ENCODE measurements at places on chromosomes 5 and 9.

DNA sequence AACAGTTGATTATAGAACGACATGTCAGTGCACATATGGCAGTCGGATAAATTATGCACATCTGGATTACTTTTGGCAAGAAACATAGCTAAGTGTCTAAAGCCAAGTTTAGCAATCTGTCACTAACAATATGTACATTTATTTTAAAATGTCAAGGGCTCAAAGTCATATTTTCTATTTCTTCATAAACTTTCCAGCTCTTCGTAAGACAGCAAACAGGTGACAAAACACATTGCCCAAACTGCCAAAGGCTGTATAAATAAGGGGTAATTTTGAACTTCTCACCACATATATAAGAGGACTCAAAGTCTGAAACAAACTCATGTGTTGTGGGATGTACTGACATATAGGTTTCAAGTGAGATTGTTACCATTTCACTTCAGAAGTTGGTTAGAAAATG is 237.2 kb downstream of the ARL15 start:
- no peak for DNase-seq

DNA sequence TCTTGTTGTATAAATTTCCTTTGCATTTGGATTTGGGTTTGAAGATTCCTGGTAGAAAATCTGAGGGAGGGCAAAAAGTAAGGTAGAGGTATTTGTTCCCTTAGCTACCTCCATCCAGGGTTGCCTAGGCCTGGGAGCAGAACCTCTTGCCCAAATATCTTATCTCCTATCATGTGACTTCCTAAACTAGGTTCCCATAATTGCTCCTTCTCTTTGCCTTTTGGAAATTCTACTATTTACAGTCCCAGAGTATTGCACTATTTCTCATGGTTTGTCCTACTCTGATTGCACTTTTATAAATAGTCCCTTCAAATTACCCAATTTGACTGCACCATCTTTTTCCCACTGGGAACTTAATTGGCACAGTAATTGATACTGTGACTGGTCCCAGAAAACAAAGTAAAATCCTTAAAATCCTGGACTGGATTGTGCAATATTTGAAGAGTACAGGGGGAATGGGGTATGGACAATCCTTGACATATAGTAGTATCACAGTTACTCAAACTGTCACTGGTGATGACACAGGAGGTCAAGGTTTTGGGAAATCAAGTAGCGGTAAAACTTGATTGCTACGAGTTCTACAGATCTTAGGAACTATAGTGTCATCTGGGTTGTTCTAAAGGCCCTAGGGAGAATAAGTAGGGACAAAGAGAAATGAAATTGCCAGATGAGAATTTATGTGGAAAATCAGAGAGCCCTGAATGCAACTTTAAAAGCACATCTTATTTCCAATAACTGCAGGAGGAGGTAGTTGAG is 31.5 kb upstream of the TMED7 start:
- no peak for DNase-seq

DNA sequence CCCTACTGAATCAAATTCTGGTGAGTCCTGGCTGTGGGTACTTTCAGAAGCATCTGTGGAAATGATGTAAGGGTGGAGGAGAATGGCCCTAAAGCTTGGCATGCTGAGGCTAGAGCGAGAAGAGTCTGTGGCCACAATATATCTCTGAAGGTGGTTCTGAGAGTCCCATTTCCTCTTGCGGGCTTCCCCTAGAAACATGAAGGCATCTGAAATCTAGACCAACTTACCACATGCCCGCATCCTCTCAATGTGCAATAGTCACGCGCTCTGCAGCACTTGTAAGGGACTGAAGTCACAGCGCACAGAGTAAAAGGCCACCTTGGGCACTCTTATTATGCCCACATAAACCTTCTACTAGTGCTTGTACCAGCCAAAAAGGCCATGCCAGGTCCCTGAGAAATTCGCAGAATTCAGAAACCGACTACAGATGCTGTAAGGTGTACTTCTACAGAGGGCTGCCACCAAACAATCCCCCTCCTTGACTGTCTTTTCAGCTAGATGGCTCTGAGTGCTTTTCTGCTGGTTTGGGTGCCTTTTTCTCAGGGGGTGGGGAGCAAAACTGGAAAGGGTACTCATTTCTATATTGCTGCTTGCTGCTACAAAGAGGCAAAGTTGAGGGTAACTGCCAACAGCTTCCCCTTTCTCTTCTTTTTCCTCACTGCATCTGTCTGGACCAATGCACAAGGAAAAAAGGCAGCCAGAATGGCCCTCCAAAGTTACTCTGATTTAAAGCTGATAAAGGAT is 107.3 kb downstream of the ZDHHC21 start:
- DNase-seq = no peak

- no peak for DNase-seq
These were observed 15.8 kb upstream of the NEURL1B start for GRCh38 chr5:172624996-172625964.

DNA sequence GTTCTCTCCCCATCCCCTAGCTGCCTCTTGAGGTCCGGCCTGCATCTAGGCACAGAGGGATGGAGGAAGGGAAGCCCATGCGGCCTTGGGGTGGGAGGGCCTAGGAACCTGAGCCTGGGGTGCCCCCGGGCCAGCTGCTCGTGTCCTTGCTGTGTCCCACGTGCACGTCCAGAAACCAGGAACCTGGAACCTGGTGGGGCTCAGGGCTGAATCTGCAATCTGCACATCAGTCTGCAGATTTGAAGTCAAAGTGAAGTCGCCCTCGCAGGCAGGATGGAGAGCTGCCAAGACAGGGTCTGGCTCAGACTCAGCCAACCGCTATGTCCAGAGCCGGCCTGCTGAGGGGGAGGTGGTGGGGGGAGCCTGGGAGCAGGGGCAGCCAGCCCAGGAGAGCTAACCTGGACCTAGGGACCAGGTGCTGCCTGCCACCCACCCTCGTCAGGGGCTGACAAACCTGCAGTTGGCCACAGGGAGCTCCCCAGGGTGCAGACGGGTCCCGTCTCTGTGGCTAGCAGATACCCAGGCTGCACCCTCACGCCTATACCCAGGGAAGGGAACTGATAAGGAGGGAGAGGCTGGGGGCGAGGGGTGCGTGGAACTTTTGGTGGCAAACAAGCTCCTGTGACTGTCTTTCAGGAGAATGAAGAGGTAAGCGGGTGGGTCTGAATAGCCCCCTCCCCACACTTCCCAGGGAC is 103.5 kb upstream of the SIMC1 start:
- no peak for DNase-seq

- DNase-seq = no peak
These were observed 609.2 kb downstream of the CSNK1G3 start for GRCh38 chr5:124121198-124121597.
